ENCODE measurements at places on chromosomes 3 and 15.

DNA sequence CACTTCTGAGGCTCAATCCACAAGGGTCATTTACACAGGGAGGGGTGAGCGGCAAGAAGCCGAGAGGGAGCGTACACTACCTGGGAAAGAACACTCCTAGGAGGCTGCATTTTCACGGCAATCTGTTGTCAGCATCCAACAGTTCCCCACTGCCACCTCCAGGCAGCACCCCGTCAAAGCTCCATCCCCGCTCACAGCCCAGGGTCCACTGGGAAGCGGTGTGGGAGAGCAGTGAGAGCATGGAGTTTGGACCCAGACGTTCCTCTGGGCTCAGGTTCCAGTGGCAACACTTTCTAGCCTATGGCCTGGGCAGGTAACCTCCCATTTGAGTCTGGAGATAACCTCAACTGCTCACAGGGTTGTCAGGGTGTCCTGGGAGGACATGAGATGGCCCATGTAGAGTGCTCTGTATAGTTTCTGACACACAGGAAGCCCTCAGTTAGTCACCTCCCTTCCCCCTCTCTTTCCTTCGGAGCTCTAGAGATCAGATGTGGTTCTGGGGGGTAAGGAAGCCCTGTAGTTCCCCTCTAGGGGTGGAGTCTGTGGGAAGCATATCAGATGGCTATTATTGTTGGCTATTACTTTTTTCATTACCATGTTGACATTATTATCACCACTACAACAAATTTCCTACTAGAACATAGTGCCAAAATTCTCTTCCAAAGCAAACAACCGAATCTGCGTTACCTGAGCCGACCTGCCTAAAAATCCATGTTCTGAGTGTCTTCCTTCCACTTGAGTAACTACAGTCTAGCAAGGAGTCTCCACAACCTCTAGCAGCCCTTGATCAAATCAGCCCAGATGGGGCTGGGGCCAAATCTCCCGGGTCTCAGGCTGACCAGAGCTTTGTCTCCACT, 29.1 kb downstream of the RUVBL1 start:
- no peak for DNase-seq

- DNase-seq, result no peak
These were observed 28.2 kb upstream of the SOX2 start for GRCh38 chr3:181683563-181683962.

DNA sequence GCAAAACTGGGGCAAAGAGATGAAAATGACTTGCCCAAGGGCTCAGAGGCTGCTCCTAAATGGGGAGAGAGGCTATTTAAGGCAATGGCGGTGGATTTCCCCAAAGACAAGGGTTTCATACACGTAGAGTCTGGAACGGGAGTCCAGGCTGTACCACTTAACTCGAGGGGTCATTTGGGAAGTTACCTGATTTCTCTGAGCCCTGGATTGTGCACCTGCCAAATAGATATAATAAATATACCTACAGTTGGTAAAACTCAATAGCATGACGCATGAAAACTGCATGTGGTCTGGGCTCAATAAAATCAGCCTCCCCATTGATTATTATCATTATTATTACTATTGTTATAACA, 1.3 kb upstream of the ITPR1 start:
- DNase-seq, result no peak

GRCh38 chr15:71104636-71105035, 10.6 kb upstream of the THSD4 start:
- DNase-seq, result no peak
